Fibroblast of skin of left biceps (primary cell): ENCODE measurements at places on chromosomes 7 and 10.

- DNase-seq, result no peak
Observed at GRCh38 chr7:47548546-47548945, 33.4 kb downstream of the TNS3 start.

DNA sequence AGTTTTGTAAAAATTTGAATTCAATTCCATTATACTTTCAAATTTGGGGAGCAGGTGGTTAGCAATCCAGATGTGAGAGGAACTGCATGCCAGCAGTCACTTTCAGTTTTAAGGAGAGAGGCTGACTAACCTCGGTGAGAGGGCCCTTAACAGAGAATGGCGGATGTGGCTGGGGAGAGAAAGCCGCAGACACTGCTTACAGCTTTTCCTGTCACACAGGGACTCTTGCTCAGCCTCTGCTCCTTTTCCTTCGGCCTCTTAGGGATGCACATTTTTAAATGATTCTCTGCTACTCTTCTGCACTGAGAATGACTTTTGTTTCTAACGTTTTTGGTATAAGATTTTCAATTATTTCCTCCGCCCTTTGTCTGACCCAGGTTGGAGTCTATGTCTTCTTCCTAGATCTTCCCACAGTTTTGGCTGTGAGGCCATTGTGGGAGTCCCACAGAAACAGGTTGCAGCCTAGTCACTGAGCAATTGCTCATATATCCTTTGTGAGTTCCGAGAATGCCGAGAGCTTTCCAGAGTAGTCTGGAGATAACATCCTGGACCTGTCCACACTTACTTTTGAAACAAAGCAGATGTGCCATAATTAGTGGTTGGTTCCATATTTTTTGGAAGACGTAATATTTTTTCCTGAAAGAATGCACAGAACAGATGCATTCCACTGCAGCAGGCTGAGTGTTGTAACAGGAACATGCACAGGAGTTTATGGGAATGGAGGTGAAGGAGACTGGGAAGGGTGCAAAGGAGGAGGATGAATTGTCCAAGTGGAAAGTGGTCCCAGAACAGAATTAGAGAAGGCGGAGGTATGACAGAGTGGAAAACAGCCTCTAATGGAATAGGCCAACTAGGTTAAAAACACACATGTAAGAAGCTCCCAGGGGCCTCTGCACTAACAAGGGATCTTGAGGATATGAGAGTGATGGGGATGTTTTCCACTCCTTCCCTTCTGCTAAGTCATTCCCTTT, 168.0 kb upstream of the ZNF32 start:
- DNase-seq, result peak; percentile 98

DNA sequence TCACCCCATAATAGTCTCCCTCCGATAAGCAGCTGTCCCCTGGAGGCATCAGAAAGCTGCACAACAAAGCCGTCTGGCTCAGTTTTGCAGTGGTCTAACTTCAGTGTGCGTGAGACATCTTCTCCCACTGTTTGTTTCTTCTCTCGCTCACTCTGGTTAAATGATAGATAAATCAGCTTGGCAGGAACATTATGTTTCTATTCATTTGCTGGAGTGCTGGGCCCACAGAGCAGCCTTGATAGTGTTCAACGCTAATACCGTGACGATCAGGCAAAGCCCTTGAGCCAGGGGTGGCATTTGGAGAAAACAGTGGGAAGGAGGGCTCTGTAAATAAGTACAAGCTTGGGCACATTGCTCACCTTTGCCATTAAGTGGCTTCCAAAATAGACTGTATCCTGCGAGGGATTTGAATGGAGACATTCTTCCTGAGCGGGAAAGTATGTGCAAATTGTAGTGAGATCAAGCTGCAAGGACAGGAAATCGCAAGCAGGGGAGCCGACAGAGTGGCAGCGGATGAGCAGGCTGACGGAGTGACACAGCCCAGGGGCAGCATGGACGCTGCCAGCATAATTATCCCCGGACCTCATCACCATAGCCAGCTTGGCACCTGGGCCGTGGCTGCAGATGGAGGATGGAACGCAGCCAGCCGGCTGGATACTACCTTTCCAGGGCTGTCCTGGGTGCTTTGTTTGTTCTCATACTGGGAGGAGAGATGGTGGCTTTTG, 256.8 kb upstream of the FZD8 start:
- DNase-seq, result no peak

DNA sequence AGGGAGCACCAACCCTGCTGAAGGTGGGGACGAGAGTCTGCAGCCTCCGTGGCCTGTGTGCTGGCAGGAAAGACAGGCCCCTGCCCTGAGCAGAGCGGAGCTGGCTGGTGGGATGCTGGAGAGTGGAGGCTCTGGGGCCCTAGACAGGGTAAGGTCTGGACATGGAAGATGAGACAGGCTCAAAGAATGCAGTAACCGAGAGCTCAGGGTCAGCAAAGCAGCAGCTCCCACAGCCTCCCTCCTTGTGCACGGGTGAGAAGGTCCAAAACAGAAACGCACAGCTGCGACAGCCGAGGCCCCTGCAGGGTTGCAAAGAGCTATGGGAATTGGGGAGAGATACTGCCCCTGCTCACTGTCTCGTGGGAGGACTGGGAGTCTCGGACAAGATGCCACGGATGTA, 80.5 kb downstream of the TNS3 start:
- DNase-seq, result no peak

- no peak for DNase-seq
Observed at GRCh38 chr10:79413196-79413595, 32.2 kb downstream of the ZCCHC24 start.

GRCh38 chr10:33365301-33365700, 30.8 kb upstream of the NRP1 start:
- DNase-seq, result no peak

DNA sequence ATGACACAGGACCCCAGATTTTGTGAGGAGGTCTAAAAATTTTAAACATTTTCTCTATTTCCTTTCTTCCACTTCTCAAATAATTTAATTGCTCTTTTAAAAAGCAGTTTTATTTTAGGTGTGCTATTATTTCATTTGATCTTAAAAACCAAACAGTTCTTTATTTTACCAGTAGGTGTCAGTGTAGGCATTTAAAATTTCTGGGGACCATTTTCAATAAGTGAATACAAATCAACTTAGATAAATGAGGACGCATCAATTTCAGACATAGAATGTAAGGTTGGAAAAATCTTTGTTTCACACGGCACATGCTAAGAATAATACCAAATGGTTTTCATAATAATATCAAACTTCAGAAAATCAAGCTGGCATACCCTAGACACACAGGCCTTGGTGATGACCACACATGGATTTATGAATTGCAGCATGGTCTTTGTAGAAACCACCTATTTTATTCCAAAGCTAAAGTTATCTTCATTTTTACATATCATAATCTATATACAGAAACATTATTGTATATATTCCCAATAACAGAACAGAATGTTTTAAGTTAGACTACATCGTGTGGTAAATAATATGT, 127.6 kb upstream of the SLC26A5 start:
- DNase-seq, result peak; percentile 4

DNA sequence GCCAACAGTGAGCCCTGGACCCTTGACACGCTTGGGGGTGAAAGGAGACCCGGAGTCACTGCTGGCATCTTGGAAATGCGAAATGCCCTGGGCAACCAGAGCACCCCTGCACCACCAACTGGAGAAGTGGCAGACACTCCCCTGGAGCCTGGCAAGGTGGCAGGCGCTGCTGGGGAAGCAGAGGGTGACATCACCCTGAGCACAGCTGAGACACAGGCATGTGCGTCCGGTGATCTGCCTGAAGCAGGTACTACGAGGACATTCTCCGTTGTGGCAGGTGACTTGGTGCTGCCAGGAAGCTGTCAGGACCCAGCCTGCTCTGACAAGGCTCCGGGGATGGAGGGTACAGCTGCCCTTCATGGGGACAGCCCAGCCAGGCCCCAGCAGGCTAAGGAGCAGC, 98.5 kb downstream of the TACC2 start:
- DNase-seq, result no peak

DNA sequence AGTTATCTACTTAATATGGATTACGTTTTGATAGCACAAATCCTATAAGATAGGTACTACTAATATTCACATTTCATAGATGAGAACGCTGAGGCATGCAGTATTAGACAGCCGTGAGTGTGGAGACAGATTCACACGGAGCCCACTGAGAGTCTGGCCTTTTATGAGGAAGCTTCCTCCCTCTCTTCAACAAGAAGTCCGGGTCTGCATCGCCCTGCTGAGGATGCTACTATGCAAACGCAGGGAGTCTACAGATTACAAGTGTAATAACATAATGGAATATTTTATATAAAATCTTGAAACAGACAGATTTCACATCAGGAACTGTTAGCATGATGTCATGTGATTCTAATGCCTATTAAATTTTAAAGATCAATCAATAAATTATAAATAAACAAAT, 255.9 kb upstream of the GLI3 start:
- no peak for DNase-seq

GRCh38 chr7:24920451-24921361, 59.3 kb downstream of the OSBPL3 start:
- DNase-seq, result no peak

DNA sequence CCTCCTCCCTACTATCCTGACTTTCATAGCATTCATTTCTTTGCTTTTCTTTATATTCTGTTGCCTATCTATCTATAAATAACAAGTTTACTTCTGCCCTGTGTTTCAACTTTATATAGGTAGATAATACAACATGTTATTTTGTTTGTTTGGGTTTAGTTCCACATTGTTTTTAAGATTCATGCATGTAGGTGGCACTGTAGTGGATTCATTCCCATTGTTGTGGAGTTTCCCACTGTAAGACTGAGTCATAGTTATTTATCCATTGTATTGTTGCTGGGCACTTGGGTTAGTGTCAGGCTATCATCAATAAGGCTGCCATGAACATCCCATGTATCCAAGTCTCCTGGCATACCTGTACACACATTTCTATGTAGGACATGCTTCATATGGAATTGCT, 127.7 kb downstream of the ARHGAP22 start:
- DNase-seq, result no peak

DNA sequence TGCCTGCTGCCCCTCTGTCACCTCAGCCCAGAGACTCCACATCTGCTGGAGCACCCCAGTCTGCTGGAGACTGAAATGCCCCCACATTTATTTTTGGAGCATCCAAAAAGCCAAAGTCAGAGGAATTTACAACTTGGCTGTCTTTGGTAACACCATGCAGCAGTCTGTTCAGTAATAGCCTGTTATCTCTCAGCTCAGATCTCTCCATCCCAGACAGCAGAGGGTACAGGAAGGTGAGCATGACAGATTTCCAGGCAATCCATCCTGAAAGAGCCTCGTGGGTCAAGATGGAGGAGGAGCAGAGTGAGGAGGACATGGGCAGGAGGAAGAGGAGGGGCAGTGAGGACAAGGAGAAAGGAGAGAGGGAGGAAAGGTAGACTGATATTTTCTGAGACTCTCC, 55.9 kb downstream of the GRID1 start:
- DNase-seq, result no peak

DNA sequence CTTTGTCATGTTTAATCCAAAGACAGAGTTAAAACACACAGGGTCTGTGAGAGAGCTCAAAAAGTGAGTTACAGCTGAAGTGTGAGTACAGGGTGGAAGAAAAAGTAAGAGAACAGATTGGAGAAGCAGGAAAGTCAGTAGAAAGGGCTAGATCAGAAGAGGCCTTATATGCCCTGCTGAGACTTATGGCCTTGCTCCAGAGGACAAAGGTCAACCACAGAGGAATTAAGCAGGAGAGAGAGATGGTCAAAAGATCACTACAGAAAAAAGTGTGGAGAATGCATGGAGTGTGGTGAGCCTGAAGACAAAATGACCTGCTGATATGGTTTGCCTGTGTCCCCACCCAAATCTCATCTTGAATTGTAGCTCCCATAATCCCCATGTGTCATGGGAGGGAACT, 213.8 kb downstream of the NEBL start:
- DNase-seq, result no peak

GRCh38 chr7:151110941-151111645, 24.8 kb downstream of the AGAP3 start:
- DNase-seq, result no peak

GRCh38 chr7:45122975-45123860, 11.7 kb upstream of the TBRG4 start:
- DNase-seq, result no peak

- DNase-seq, result peak; percentile 67
Observed at GRCh38 chr10:77245953-77246352, 391.7 kb downstream of the KCNMA1 start.

DNA sequence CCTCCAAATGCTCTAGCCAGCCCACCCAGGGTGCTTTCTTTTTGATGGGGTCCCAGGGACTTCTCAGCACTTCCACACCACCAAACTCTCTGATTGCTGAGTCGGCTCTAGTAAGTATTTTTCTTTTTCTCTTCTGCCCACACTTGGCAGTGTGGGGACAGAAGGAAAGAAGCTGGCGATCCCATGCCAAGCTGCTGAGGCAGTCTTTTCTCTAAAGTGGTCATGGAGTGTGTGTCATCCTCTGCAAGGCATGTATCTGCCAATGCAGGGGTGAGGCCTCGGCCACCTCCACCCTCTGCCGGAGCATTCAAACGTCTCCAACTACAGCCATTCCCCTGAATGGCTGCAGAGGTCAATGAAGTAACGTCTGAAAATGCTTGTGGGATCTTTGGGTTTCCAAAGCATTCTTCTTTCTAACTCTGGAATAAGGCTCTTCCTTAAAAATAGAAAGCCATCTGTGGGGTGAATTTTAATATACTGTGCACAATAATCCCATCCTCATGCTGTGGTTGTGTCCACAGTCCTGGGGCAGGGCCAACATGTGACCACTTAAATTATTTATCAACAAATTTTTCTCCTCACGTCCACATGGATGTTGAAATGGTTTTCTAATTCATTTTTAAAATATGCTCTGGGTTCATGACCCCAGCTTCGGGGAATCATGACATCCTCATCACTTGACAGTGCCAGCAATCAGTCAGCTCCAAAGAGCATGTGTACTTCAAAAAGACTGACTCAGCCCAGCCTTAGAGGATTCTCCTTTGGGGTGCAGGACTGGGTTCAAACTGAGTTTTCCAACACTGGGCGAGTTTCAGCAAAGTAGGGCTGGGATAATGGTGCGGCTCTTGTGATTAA, 171.3 kb upstream of the ITGB1 start:
- DNase-seq, result peak; percentile 97

- no peak for DNase-seq
Observed at GRCh38 chr7:150432915-150433892, 17.2 kb upstream of the GIMAP8 start.

DNA sequence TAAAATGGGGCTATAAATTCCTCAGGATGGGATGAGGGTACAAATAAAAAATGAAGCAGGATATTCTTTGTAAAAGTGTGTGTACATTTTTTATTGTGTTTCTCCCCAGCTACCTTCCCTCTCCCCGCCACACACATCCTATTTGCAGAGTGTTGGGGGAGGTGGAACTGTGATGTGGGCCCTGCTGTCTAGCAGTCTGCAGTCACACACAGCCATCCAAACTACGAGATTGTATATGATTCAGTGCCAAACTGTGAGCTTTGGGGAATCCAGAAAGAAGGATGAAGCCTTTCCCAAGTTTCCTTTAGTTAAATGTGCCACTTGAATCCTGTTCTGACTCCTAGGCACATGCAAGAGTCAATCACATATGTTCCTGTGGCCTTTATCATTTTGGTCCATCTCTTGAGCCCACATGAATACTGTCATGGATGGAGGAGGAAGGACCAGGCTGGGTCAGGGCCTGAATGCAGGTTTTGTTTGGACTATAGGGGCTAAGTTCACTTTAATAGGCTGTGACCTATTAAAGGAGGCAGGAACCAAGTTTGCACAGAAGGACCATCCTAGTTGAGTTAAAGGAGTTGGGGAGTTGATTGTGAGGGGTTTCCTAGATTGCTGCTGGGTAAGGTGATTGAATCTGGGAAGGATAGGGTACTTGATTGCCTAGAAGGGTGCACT, 1.1 kb upstream of the SEMA4G start:
- no peak for DNase-seq
